CD4-positive, alpha-beta memory T cell (primary cell): ENCODE measurements at places on chromosomes 12 and 14.

DNA sequence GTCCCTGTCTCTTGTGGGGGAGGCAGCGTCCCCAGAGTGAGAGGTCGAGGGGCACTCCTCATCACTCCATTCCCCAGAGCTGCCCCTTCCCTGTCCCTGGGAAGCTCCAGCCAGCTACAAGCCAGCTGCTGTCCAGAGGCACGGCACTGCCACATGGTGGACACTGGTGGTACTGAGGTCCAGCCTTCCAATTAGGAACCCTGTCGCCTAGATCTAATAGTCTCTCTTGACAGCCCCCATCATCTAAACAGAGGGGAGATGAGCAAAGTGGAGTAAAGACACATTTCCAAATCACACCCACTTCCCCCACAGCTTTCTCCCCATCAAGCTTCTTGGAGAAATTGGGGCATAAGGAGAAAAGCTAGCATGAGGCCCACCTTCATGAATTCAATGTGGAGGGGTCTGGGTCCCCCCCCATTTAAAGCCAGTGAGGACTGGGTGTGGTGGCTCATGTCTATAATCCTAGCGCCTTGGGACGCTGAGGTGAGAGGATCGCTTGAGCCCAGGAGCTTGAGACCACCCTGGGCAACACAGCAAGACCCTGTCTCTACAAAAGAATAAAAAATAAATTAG is 2.1 kb upstream of the INHBE start:
- DNase-seq = peak; percentile 41

DNA sequence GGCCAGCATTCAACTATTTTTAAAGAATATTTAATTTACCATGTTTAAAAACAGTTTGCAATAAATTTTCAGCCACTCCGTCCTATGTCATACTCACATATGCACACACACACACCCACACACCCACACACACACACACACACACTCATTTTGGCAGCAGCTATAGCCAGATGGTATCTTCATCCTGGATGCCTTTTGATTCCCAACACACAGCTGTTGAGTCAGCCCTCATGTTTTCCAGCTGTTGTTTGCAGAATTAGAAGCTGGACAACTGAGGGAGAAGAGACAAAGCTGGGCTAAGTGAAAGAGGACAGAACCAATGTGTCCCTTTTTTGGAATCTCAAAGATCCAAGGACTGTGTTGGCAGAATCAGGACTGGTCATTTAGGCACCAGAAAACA is 80.0 kb upstream of the EGLN3 start:
- DNase-seq = no peak

DNA sequence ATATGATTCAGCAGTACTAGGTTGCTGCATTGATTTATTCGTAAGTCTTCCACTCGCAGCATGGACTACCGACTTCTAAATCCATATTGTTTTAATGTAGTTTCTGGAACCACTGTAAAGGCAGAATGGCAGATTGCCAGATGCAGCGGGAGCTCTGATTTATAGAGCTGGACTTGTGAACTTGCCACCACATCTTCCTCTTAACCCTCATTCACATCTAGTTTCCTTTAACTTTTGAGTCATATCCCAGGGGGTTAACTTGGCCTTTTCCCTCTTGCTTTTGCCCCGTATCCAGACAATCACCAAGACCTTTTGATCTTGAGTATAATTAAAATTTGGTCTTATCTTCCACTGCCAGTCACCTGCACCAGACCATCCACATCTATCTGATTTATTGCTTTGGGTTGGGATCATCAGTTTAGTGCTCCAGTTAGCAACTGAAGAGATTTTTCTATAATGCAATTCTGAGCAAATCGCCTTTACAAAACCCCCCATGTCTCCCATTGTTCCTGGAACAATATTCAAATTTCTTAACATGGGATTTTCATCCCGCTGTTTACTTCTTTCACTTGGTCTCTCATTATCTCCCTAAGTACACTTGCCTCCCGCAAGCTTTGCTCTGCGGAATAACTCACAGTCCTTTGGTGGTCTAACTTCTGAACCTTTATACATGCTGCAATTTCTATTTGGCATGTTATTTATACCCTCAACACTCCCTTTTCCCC is 130.5 kb downstream of the ACSS3 start:
- no peak for DNase-seq

- no peak for DNase-seq
Measured at GRCh38 chr14:21037156-21037555, 2.5 kb upstream of the RNASE13 start.
